ENCODE measurements at places on chromosomes 4 and X.
A peak's percentile ranks its signal among the peaks of the same experiment; 100 is the strongest.

GRCh38 chr4:165788686-165789463, 84.2 kb upstream of the TLL1 start:
- peak; percentile 82 for DNase-seq

DNA sequence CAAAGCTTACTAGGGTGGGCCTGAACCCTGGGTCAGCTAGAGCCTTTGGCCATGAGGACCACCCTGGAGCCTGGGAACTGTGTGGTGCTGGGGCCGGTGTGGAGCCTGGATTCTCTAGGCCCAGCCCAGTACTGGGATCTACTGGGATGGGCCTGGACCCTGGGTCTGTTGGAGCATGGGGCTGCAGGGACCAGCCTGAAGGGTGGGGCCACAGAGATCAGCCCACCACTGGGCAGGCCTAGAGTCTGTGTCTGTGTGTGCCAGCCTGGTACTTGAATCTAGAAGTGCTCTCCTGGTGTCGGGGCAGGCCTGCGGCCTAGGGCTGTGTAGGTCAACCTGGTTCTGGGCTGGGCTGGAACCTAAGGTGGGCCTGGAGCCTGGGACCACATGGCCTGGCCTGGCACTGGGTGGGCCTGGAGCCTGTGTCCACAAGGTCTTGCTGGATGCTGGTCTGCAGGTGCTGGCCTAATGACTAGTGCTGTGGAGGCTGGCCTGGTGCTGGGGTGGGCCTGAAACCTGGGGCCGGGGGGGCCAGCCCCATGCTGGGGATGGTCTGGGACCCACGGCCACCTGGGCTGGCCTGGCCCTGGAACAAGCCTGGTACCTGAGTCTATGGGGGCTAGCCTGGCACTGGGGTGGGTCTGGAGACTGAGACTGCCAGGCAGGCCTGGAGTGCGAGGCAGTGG, 21.1 kb downstream of the KANTR start:
- DNase-seq = no peak

DNA sequence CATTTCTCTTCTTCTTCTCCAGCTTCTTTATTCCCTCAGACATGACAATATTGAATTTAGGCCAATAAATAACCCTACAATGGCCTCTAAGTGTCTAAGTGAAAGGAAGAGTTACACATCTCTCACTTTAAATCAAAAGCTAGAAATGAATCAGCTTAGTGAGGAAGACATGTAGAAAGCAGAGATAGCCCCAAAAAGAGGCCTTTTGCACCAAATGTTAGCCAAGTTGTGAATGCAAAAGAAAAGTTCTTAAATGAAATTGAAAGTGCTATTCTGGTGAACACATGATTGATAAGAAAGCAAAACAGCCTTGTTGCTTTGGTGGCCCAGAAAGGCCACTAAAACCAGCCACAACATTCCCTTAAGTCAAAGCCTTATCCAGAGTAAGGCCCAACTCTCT, 146.2 kb upstream of the HHIP start:
- DNase-seq = no peak

GRCh38 chrX:113906168-113906567, 677.7 kb upstream of the HTR2C start:
- DNase-seq = no peak

- DNase-seq = no peak
Observed at GRCh38 chr4:4256799-4257198, 8.8 kb upstream of the TMEM128 start.

- peak; percentile 62 for DNase-seq
Observed at GRCh38 chrX:123884809-123885408, 25.1 kb downstream of the XIAP start.

DNA sequence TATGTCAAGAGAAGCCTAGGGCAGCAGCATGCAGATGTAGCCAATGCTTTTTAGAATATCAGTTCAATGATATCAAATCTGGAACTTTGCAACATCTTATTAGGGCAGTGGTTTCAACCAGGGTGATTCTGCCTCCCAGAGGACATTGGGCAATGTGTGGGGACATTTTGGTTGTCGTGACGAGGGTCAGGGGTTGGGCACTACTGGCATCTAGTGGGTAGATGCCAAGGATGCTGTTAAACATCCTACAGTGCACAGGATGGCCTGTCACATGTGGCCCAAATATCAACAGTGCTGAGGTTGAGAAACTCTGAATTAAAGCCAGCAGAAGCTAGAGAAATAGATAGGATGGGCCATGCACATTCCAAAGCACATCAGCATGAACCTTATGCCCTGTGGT, 152.3 kb downstream of the AMELX start:
- no peak for DNase-seq

- no peak for DNase-seq
Observed at GRCh38 chrX:132677233-132677716, 188.4 kb upstream of the MBNL3 start.

DNA sequence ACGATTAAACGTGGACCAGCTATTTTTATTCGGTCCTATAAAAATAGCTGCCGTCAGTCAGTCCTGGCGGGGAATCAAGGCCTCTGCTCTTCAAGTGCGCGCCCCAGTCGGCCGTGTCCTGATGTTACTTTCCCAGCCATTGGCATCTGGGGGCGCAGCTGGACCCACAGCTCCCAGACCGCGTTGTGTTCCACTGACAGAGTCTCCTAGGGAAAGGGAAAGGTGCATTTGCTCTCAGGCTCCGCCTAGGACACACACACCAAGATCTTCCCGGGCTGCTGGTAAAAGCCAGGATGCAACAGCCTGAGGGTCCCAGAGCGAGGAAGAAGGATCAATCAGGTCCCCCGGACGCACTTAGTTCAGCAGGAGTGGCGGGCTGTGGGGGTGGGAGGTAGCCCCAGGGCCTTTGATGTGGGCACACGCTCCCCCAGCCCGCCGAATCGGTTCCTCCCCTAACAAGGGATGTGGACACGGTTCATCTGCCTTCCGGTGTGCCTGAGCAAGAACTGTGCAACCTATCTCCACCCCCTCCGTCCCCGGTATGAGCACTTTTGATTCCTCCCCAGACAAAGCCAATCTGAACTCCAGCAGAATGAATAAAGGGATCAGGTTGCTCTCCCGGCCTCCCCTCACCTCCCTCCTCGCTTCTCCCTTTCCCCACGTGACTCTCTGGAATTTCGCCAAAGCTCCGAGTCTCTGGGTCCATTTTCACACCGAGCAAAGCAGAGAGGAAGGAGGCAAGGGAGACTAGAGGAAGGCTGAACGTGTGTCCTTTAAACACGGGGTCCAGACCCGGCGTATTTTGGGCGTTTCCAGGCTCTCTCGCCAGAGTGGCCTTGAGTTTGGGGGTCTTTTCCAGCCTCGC, 626 bp upstream of the FRAS1 start:
- peak; percentile 41 for DNase-seq

DNA sequence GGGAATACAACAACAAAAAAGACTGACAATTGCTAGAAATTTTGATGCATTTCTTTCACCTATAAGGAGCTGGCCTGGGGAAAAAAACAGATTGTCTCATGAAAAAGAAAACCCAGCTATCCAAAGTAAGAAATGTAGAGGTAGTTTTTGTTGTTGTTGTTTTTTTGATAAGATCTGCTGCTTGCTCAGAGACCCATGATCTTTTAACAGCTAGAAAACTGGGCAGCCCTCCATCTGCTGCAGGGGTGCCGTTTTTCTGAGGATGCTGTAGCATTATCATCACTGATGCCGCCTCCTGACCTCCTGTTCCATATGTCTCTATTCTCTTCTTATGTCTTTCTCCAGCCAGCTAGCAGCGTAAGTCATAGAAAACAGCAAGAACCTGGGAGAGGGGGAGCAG, 98.3 kb downstream of the BMPR1B start:
- no peak for DNase-seq

GRCh38 chr4:54333657-54334056, 104.6 kb downstream of the PDGFRA start:
- DNase-seq = no peak

GRCh38 chr4:105714932-105715331, 6.3 kb downstream of the GSTCD start:
- DNase-seq = no peak

DNA sequence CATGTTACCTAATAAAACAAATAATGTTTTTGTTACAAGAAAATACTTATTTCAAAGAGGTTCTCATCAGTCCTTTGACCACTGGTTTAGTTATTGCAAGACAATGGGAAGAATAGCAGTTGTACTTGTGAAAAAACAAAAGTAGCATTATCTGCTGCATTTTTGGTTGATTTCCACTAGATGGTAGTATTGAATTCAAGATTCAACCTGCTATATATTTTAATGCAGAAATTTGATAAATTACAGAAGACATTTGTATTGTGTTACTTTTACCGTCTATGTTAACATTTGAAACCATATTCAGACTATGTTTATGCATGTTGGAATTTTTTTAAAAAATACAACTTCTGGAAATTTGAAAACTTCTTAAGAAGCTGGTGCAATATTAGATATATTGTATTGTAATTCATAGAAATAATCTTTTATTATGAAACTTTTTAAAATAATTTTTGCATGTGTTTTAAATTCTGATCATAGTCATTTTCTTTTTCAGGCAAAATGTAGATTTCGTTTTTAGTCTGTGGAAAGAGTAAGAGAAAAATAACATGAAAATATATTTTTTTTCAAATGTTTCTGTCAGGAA, 56.4 kb downstream of the SPCS3 start:
- DNase-seq = peak; percentile 26

DNA sequence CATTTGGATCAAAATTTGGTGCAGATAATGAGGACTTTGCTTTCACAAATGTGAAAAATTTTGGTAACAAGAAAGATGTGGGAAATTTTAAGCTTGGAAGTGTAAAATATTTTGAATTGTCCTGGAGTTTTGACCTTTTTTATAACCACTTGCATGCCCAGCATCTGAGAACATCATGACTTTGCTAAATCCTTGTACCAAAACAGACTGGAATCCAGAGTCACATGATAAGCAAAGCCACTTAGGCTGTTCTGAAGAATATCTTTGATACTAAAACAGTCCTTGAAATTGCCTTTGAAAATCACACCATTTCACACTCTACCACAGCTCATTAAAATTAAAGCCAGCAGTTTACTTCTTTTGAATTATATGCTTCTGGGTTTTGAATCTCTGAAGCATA, 2.5 kb upstream of the PPM1K start:
- DNase-seq = peak; percentile 17

- DNase-seq = no peak
Observed at GRCh38 chr4:21543514-21543913, 405.1 kb downstream of the KCNIP4 start.

- DNase-seq = no peak
Observed at GRCh38 chr4:7614350-7614949, 179.7 kb upstream of the PSAPL1 start.

GRCh38 chr4:996030-996996, 3.1 kb upstream of the SLC26A1 start:
- DNase-seq = no peak

- peak; percentile 66 for DNase-seq
Observed at GRCh38 chrX:136318895-136319597, 18.3 kb downstream of the ADGRG4 start.

- no peak for DNase-seq
Observed at GRCh38 chrX:136540226-136540625, 8.2 kb downstream of the VGLL1 start.

- no peak for DNase-seq
Observed at GRCh38 chr4:4871573-4872313, 12.3 kb downstream of the MSX1 start.

- DNase-seq = no peak
Observed at GRCh38 chrX:107442914-107443527, 6.4 kb upstream of the FRMPD3 start.

Measured in G401 (cell line).